Suppressor macrophage treated with lipopolysaccharide for 4 hours (primary cell): ENCODE measurements at places on chromosomes 5 and 9.

DNA sequence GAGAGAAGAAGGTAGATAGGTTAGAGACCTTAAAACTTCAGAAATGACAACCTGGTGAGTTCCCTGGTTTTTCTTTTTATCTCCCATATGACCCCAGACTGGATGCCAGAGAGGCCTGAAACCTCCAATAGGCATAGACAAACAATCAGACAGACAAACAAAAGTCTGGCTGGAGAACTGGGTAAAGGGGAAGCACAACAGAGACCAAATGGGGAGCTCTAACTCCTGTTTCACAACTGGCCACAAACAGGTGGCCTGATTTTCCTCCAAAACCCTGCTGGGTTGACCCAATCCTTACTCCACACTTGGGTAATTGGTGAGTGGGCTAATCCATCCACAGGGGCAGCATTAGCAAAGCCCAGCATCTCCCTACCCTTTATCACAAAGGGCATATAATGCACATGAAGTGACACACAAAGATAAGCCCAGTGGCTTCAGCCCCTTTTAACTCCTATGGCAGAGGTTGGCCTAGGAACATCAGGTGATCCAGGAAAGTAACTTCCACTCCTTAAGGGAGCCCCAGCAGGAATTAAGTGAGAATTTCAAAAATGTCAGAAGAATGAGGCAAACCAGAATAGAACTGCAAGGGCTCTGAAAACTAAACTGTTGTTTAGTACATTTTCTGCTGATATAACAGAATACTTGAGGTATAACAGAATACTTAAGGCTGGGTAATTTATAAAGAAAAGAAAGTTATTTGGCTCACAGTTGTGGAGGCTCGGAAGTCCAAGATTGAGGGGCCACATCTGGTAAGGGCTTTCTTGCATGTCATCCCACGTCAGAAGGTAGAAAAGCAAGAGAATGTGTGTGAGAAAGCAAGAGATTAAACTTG, 60.9 kb upstream of the ROR2 start:
- no peak for DNase-seq

DNA sequence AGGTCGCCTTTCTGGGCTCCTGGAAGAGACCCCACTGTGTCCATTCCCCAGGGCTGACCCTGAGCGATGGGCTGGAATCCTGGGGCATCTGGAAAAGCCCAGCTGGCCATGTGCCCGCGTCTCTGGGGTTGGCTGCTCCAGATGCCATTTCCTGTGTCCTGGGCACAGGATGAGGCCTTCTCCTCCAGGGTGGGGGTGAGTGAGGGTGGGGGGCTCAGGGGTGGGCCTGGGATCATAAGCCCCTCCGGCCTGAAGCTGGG, 30.7 kb downstream of the PAEP start:
- no peak for DNase-seq

DNA sequence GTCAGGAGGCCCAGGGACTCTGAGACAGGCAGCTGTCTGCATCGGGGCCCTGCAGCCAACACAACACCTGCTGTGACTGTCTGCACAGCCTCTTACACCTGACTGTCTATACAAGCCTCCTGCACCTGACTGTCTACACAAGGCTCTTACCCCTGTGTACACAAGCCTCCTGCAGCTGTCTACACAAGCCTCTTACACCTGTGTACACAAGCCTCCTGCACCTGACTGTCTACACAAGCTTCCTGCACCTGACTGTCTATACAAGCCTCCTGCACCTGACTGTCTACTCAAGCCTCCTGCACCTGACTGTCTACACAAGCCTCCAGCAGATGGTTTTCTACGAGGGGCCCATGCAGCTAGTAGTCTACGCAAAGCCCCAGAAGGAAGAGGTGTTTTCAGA, 18.6 kb downstream of the IRX2 start:
- DNase-seq = no peak

GRCh38 chr5:33936381-33937016, at the start of gene RXFP3:
Gene RXFP3, plus strand, starts transcription at chr5:33936386. Its CDS starts 355 bp downstream, at chr5:33936741.
- DNase-seq = no peak

- peak; percentile 37 for DNase-seq
These were observed 1.7 kb upstream of the PTGDS start for GRCh38 chr9:136975644-136976043.

DNA sequence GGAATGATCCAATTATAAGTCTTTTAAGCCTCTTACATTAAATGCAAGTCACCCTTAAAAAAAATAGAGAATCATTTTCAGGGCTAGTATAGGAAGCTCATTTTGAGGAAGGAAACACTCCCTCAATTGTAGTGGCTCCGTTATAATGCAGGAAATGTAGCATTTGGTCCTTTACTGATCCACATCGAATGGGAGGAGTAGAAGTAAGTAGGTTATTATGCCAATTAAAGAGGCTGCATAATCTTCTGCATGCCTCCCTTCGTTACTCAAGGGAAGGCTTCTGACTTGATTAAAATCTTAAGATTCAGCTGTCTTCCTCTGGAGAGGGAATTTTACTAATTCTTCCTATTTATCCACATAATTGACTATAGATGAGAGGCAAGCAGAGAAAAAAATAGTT, 579.2 kb upstream of the COX7C start:
- no peak for DNase-seq

- DNase-seq = no peak
These were observed 142.9 kb downstream of the PLK2 start for GRCh38 chr5:58317009-58317408.

GRCh38 chr5:31049461-31049860, 144.0 kb upstream of the CDH6 start:
- no peak for DNase-seq

GRCh38 chr9:22036866-22037626, 27.9 kb upstream of the CDKN2B start:
- DNase-seq = no peak

DNA sequence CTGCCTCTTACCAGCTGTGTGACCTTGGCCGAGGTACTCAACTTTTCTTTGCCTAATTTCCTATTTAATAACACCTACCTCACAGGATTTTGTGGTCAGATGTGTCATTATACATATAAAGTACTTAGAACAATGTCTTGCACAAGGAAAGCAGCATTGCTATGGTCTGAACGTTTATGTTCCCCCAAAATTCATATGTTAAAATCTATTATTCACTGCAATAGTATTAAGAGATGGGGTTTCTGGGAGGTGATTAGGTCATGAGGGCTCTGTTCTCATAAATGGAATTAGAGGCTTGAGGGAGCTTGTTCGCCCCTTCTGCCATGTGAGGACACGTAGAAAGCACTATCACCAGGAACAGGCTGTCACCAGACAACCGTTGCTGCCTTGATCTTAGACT, 10.9 kb upstream of the RNF145 start:
- DNase-seq = no peak

GRCh38 chr9:137757613-137758029, 120.0 kb upstream of the CACNA1B start:
- no peak for DNase-seq

DNA sequence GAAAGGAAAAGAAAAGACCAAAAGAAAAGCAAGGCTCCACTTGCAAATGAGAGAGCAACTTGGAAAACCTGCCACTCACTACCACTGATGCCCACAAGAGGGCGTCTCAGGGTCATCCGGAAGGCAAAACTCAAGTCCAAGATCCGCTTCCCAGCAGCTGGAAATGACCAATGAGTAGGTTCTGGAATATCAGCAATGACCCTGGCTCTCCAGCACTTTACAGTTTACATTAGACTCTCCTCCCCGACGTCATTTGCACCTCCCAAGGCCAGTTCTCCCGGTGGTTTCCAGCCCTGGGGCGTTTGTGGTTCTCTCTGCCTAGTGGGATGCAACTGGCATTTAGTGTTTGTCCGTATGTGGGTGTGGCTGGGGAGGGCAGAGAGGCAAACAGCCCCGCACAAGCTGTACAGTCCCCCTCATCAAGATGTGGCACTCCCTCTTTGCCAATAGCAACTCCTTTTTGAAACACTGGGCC, 193.8 kb upstream of the ZNF618 start:
- peak; percentile 69 for DNase-seq

DNA sequence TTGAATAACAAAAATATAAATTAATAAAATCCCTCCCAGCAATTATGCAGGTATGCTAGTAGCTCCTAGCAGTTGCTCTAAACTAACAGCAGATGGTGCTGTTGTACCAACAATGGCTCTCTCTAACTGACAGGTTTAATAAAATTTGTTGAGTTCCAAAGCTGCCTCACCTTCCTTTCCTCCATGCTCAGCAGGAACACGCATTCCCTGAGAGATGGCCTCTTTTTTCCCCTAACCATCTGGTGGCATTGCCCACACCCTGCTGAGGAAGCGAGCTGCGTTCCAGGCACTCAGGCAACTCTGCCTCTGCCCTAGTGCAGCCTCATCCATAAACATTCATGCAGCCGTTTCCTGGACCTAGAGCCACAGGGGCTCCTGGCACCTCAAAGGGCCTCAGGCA, 106.2 kb downstream of the KLHL3 start:
- DNase-seq = peak; percentile 72

DNA sequence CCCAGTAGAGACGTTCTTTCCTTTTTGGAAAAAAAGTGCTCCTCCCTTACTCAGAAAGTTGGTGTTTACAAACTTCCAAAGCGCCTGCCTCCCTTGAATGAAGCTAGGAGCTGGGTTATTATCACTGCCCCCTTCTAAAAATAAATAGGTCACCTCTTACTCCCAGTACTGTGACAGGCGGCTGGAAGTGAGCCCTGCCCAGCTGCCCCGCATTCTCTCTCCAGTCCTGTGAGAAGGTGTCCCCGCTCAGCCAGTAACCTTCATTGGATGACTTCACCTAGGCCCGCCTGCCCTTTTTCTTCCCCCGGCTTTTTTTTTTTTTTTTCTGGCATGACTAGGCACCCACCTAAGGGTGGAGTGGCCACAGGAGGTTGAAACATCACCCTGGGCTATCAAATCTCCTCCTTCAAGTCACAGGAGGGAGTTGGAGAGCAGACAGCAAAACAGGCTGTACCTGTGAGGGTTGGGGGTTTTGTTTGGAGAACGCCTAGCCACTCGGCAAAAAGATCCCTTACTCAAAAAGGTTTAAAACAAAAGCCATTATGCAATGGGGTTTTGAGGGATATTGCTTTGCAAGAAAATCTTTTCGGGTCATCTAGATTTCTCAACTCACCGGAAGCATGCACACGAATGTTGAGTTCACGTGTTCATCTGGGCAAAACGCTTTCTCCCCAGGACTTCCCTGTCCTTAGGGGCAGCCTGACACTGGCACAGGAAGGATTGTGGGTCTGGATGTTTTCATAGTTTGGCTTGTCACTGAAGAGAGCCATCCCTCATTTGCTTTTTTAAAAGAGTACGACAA, 43.3 kb upstream of the ZNF622 start:
- DNase-seq = peak; percentile 29

GRCh38 chr9:97954550-97954989, 16.6 kb upstream of the HEMGN start:
- DNase-seq = peak; percentile 15

DNA sequence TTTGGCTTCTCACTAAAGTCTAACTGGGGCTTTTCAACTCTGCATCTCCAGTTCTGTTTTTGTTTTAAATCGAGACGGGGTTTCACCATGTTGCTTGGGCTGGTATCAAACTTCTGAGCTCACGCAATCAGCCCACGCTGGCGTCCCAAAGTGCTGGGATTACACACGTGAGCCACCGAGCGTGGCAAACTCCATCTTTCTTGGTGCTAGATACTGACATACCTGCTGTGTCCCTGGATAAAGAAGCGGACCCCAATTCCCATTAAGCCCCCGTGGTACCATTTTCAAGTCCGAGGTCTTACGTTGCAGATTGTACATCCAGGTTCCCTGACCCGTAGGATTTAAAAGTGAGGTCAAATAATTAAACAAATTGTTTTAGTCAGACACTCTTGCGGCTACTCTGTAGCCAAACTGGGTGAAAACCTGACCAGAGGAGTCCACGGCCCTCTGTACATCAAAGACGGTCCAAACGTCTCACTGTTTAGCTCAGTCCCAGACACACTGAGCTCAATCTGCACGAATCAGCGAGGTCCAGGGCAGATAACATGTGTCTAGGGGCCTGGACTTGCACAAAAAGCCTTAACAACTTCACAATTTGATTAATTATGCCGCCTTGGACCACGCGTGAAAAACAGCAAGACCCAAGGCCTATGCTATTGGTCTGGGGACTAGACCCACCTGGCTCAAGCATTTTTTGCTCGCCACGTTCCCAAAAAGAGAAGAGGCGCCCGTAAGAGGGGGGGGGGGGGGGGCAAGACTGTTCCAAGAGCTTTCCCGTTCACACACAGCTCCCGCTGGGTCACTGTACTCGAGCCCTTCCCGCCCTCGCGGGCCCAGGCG, 727 bp upstream of the DNAJA1 start:
- no peak for DNase-seq
